Nephron progenitor cell (in vitro differentiated cells): ENCODE measurements at places on chromosomes 2 and 18.

DNA sequence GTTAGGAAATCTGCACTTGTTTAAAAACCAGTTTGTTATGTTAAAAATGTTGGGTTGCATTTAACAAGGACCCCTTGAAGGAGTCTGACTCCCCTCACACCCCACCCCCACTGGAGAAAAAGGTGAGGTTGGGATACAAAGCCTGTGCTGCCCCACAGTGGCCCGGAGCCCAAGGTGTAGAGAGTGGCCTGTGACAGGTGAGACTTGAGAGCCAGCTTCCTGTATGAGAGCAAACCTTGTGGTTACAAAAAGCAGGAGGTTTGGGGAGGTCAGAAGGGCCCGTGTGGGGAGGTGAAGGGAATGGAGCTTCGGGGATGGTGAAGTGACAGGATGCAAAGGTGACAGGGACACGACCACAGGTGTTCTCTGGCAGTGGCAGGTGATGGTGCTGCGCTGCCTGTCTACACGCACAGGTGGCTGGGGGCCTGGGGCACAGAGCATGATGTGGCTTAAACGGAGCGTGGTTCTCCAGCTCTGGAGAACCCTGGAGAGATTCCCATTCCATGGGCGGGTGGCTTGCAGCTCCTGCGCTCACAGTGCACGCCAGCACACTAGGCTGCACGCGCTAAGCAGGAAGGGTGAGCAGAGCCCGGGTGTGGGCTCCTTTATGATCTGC is 29.0 kb downstream of the IMPA2 start:
- no peak for DNase-seq

- no peak for DNase-seq
Measured at GRCh38 chr18:35564795-35565453, 16.6 kb upstream of the GALNT1 start.

- no peak for DNase-seq
Measured at GRCh38 chr2:212977152-212977551, 174.3 kb downstream of the IKZF2 start.

DNA sequence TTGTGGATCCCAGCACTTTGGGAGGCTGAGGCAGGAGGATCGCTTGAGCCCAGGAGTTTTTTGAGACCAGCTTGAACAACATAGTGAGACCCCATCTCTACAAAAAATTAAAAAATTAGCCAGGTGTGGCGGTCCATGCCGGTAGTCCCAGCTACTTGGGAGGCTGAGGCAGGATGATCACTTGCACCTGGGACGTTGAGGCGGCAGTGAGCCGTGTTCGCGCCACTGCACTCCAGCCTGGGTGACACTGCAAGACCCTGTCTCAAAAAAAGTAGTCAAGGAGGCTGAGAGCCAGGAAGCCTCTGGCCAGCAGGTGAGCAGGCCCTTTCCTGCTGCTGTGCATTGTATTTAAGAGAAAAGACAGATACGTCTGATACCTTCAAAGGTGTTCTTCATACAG is 11.1 kb upstream of the PROC start:
- DNase-seq, result no peak

DNA sequence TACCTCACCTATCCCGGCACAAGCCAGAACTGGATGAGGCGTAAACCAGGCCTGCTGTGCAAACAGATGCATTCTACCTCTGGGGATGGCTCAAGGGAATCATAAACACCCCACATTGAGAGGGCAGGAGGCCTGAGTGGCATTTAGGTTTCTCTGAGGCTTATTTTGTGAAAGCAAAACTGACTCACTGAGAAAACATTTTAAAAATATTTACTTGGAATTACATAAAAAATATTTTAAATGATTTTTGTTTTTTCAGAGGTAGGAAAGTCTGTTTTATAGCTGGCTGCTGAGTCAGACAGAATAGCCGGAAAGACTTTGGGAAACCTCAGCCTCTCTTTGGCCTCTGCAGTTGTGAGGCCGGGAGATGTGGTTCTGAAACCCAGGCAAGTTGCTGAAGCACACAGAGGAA is 244.1 kb downstream of the NCKAP5 start:
- DNase-seq, result no peak

- no peak for DNase-seq
Measured at GRCh38 chr18:58761970-58762780, 90.9 kb downstream of the MALT1 start.

DNA sequence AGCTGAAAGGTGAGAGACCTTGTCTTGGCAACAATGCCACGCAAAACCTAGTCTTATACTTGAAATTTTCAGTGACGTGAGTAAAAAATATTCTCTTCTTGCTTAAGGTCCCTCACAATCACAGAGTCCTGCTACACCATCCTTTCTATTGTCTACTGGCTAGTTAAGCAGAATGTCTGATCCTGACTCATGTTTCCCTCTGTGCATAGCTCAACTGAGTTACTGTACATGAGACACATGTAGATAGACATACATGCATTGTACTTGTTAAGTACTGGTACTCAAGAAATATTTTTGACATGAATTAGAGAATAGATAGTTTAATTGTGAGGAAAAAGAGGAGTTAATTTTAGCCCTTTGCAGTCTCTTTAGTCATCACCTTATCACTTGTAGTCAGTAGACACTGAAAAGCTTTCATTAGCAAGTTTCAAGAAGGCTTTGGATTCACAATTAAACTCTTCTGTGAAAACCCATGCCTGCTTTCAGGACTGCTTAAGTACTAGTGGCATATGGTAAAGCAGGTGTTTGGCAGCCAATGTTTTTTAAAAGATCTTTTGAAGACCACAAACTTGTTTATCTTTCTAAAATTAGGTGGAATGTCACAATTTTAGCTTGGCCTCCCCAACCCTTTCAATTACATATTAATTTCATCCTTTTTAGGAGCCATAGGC is 158.7 kb upstream of the CCDC150 start:
- no peak for DNase-seq

DNA sequence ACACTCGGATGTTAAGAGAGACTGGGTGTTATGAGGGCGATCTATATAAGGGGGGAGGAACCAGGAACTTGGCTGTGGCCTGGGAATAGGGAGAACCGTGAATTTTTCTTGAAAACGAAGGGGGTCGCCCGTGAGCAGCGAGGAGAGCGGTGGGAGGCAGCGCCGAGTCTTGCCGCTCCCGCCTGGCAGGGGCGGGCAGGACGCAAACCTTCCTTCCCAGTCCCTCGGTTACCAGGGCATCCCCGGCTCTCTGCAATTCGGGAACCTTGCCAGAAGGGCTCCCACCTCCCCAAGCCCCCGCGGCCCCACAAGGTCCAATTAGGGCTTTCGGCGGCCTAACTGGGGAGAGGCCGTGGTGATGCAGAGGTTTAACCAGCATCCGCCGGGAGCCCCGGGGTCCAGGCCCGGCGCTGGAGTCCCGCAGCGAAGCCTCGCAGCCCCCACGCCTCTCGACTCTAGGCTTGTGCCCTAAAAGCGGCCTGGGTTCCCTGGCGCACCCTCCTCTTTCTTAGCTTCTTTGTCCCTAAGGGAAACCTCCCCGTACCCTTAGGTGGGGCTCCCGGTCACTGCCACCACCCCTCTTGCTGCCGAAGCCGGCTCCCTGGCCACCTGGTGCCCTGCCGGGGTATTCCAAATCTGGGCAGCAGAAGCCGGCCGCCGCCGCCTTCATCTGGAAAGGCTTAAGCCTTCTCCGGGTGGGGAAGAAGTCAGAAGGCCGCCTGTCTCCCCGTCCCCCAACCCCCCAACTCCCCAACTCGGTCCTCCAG is 680 bp upstream of the FHOD3 start:
- peak; percentile 82 for DNase-seq
